ENCODE measurements at places on chromosomes 4 and X. TPM values are rescaled to one million over a fixed set of nuclear protein-coding genes. Genes with fewer than 3 reads are reported as not detected.

DNA sequence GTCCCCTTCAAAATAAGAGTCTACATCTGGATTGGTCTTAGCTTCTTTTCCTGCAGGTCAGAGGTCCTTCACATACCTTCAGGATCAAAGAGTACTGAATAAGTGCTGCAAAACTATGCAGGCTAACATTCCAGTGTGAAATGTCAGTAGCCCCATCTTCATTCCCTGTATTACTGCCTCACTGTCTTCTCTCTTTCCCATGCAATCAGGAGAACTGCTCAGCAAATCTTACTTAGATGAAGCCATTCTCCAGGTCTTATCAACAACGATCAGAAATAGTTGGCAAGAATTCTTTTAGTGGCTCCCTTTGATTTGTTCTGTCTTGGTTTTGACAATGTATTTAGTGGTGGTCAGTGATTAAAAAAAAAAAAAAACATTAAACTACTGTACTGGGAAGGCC lies 26.0 kb upstream of the IQCM start:
- no peak for DNase-seq
- no peak overlapping the region for H3K4me3 ChIP-seq
- no peaks in the 10 kb centered on the region for H3K27me3 ChIP-seq
- H3K27ac ChIP-seq, result no peak overlapping the region
- H3K4me1 ChIP-seq, result no peaks in the 10 kb centered on the region

Gene PAGE4
- not detected for total RNA-seq

DNA sequence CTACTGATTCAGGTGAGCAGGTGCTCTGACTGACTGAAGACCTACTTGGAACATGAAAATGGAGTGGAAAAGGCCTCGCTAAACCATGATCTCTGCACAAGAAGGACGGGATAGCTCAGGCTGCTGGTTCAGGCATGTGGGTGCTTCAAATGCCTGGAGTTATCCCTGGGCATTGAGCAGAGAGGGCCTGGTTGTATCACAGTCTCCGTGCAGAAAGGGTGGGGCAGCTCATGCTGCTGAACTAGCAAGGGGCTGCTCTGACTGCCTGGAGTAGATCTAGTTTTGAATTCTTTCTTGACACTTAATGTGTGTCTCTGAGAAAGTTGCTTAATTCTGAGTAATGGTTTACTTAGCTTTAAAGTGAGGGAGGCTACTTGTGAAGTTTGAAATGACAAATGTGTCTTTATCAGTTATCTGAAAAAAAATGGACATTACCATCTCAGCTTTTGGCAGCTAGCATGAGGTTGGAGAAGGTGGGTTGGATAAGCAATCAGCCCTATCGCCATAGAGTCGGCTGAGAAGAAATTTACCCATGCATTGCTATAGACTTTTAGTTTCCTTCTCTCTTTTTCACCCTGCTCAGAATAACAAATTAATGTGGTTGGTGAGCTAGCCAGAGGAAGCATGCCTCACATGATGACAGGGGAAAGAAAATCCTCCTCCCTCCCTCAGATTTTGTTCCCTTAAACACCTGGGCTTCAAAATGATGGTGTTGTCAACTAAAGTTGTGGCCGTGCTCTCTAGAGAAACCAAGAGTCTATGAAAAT lies 832.4 kb downstream of the STIM2 start:
- H3K4me1 ChIP-seq, result no peaks in the 10 kb centered on the region
- no peak overlapping the region for H3K27ac ChIP-seq
- no peak for DNase-seq
- no peaks in the 10 kb centered on the region for H3K36me3 ChIP-seq

Gene TKTL1
- total RNA-seq, result 1.3 TPM

GRCh38 chr4:76659103-76659490 lies 224.1 kb downstream of the SHROOM3 start:
- no peak for DNase-seq
- no peak overlapping the region for H3K4me3 ChIP-seq
- no peaks in the 10 kb centered on the region for H3K4me1 ChIP-seq
- H3K27ac ChIP-seq, result no peak overlapping the region
- H3K36me3 ChIP-seq, result no peaks in the 10 kb centered on the region

DNA sequence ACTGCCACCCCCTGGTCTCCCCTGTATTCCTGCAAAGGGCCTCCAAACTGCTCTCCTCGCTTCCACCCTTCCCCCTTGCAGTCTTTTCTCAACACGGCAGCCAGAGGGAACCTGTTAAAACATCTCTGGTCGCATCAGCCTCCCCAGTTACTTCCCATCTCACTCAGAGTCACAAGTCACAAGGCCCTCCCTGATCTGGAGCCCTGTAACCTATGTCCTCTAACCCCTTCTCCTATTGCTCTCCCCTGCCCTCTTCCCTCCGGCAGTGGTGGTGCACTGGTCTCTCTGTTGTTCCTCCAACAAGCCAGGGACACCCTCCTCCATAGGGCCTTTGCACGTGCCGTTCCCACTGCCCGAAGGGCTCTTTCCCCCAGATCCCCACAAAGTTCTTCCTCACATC lies 73.2 kb downstream of the SH3KBP1 start:
- peaks cover 29% of the 10 kb centered on the region for H3K4me1 ChIP-seq
- no peak overlapping the region for H3K4me3 ChIP-seq
- no peaks in the 10 kb centered on the region for H3K36me3 ChIP-seq
- H3K27me3 ChIP-seq, result no peaks in the 10 kb centered on the region

Gene RRH
- total RNA-seq, result 0.61 TPM

Gene AFM
- total RNA-seq, result not detected

DNA sequence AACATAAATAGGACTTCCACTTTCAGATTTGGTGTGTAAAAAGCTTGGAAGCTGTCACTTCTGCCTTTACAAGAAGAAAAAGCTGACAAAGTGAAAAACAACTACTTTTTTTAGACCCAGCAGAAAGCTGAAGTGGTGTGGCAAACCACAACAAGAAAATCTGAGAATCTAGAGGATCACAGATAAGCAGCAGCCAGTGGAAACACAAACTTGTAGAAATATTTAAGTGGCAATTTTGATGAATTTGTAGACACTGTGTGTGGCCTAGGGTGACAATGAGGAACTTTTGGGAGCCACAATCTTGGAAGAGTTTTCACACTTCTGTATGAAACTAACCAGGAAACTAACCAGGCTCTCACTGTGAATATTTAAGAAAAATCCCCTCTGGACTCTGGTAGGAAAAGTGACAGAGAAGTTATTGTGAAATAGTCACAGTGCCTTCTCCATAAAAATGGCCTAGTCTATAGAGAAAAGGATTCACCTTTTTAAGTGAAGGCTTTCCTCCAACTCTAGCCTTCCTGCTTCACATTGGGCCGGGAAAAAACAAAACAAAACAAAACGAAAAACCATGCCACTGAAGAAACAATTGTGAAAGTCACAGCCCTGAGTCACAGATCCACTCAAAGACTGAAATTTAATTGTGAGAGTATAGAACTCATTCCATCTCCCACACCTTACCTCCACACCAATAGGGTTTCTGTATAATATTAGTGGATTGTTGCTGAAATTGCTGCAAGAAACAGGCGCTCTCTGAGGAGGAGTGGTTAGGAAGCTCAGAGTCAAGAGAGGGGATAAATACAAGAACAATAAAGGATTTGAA lies 26.7 kb upstream of the GUCY1A1 start:
- H3K4me3 ChIP-seq, result peak overlapping the region; percentile 38
- no peak for DNase-seq
- no peak overlapping the region for H3K27ac ChIP-seq
- H3K4me1 ChIP-seq, result peaks cover 24% of the 10 kb centered on the region

DNA sequence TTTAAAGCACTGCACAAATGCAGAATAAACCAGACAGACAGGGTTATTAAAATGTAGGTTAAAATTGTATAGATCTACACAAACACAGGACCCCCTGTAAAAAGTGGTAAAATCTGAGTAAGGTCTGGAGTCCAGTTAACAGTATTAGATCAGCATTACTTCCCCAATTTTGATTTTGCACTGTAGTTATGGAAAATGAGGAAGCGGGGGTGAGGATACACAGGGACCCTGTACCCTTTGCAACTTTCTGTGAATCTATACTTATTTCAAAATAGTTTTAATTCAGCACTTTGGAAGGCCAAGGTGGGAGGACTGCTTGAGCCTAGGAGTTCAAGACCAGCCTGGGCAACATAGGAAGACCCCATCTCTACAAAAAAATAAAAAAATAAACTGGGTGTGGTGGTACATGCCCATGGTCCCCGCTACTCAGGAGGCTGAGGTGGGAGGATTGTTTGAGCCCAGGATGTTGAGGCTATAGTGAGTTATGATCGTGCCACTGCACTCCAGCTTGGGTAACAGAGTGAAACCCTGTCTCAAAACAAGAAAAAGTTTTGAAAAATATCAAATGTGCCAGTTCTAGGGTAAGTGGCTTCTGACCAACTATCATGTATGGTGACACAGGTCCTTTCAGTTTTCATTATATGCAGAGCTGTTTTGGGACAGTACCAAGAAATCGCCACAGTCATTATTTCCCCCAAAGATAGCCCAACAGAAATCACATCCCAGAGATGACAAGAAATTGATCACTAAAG lies 17.7 kb downstream of the SEL1L3 start:
- no peak overlapping the region for H3K27ac ChIP-seq
- H3K27me3 ChIP-seq, result no peaks in the 10 kb centered on the region
- H3K4me3 ChIP-seq, result no peak overlapping the region
- no peak for DNase-seq
- no peaks in the 10 kb centered on the region for H3K4me1 ChIP-seq

DNA sequence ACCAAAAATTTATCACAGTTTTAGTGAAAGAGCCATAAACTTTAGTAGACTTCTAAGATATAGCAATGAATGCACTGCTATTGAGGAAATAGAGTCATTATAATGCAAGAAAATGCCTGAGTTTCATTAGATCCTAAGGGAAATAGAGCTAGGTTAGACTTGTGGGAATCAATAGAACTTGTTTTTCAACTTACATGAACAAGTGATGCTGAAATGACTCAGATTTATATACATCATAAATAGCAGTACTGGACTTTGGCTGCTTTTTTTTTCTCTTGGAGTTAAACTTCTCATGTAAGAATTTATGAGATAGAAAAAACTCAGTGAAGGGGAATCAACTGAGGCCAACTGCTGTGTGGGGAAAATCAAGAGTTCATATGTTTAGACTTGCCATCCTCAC lies 216.5 kb upstream of the AADAT start:
- H3K27me3 ChIP-seq, result no peaks in the 10 kb centered on the region
- H3K4me1 ChIP-seq, result no peaks in the 10 kb centered on the region
- H3K27ac ChIP-seq, result no peak overlapping the region
- no peaks in the 10 kb centered on the region for H3K36me3 ChIP-seq

DNA sequence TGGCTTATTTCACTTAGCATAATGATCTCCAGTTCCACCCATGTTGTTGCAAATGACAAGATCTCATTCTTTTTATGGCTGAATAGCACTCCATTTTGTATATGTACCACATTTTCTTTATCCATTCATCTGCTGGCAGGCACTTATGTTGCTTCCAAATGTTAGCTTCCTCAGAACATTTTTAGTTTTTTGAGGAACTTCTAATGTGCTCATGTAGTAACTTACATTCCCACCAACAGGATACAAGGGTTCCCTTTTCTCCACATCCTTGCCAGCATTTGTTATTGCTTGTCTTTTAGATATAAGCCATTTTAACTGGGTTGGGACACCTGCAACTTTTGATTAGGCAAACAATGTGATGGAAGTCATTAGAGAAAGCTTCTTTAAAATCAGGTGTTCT lies 454.2 kb downstream of the NLGN4X start:
- no peaks in the 10 kb centered on the region for H3K36me3 ChIP-seq
- no peaks in the 10 kb centered on the region for H3K4me1 ChIP-seq
- DNase-seq, result no peak
- H3K27ac ChIP-seq, result no peak overlapping the region
- H3K4me3 ChIP-seq, result no peak overlapping the region

Gene LIN54
- 17.9 TPM for total RNA-seq

Gene P2RY8
- 185 TPM for total RNA-seq

Gene DMRTC1B
- total RNA-seq, result 0.98 TPM

- no peak for DNase-seq
- no peak overlapping the region for H3K27ac ChIP-seq
- no peak overlapping the region for H3K4me3 ChIP-seq
- H3K27me3 ChIP-seq, result no peaks in the 10 kb centered on the region
Observed at GRCh38 chrX:123336666-123337065, 152.6 kb downstream of the GRIA3 start.

DNA sequence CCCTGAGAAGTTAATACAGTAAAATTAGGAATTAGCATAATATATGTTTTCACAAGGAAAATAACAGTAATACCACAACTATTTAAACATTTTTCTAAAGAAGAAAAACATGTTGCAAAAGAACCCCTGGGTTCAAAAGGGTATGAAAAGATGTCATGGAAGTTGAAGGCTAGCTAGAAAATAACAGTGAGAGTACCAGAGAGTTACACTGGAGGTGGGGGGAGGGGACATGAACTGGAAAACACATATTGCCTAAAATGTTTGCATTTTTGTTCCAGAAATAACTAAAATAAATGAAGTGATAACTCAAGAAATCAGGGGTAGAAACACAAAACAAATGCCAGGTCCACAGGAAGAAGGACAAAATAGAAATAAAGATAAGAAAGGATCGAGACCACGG lies 336.6 kb upstream of the MAD2L1 start:
- no peaks in the 10 kb centered on the region for H3K27me3 ChIP-seq
- H3K4me1 ChIP-seq, result no peaks in the 10 kb centered on the region
- DNase-seq, result no peak
- H3K4me3 ChIP-seq, result no peak overlapping the region

- H3K27ac ChIP-seq, result no peak overlapping the region
- no peak overlapping the region for H3K4me3 ChIP-seq
- no peaks in the 10 kb centered on the region for H3K27me3 ChIP-seq
- peaks cover 41% of the 10 kb centered on the region for H3K4me1 ChIP-seq
Observed at GRCh38 chr4:140056015-140056414, 98.0 kb downstream of the MAML3 start.

DNA sequence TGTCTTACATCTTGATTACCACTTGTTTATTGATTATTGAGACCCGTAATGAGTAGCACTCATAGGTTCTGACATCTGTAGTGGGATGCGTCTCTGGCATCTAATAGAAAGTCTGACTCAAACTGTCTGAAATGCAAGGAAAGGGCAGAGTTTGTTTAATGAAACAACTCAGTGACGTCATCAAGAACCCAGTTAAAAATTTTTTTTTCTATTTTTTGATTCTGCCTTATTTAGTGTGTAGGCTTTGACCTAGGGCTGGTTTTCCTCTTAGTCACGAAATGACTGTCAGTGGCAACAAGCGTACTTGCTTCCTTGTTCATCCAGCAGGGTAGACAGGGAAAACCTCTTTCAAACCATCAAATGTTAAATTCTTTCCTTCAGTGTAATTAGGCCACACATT lies 3.1 kb upstream of the CDKL5 start:
- no peaks in the 10 kb centered on the region for H3K36me3 ChIP-seq
- H3K27ac ChIP-seq, result no peak overlapping the region
- no peak overlapping the region for H3K4me3 ChIP-seq

GRCh38 chrX:149908308-149908707 lies 21.1 kb upstream of the HSFX4 start:
- H3K4me3 ChIP-seq, result no peak overlapping the region
- no peaks in the 10 kb centered on the region for H3K27me3 ChIP-seq
- H3K4me1 ChIP-seq, result no peaks in the 10 kb centered on the region
- H3K27ac ChIP-seq, result no peak overlapping the region

DNA sequence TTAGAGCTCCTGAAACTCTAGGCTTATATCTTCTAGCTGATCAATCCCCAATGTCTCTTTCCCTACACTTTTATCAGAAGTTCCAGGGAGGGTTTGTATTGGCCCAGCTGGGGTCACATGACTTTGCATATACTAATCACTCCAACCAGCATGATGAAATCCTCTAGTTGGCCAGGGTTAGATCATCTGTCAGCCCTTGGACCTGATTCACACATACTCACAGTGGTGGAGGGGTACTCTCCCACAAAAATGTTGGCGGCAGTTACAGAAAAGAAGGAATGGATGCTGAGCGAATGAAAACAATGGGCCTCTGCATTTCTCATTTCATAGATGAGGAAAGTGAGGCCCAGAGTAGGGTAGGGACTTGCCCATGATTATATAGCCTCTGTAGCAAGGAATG lies 151.1 kb downstream of the PJA1 start:
- H3K27ac ChIP-seq, result no peak overlapping the region
- DNase-seq, result no peak
- no peak overlapping the region for H3K4me3 ChIP-seq
- no peaks in the 10 kb centered on the region for H3K4me1 ChIP-seq
- no peaks in the 10 kb centered on the region for H3K36me3 ChIP-seq
